ENCODE measurements at places on chromosomes 4 and X. TPM values are rescaled to one million over a fixed set of nuclear protein-coding genes. Genes with fewer than 3 reads are reported as not detected.

Gene GPC3
- total RNA-seq, result not detected

Gene ITM2A
- not detected for total RNA-seq

Gene NCBP2L
- total RNA-seq, result not detected

Gene GIMD1
- not detected for total RNA-seq

Gene ARHGAP36
- total RNA-seq, result not detected

Gene PWWP3B
- total RNA-seq, result not detected

Gene ATP1B4
- not detected for total RNA-seq

Gene PAGE5
- not detected for total RNA-seq

All from IMR-90 (cell line).